Right lobe of liver (tissue), 6 donors: ENCODE measurements at places on chromosomes 12 and 14. TPM values are rescaled to one million over a fixed set of nuclear protein-coding genes. Genes with fewer than 3 reads are reported as not detected.

The ZC2HC1C gene
- total RNA-seq, result 2.1 TPM

- DNase-seq, result no peak
Observed at GRCh38 chr12:114709112-114709511, 25.1 kb upstream of the TBX3 start.

DNA sequence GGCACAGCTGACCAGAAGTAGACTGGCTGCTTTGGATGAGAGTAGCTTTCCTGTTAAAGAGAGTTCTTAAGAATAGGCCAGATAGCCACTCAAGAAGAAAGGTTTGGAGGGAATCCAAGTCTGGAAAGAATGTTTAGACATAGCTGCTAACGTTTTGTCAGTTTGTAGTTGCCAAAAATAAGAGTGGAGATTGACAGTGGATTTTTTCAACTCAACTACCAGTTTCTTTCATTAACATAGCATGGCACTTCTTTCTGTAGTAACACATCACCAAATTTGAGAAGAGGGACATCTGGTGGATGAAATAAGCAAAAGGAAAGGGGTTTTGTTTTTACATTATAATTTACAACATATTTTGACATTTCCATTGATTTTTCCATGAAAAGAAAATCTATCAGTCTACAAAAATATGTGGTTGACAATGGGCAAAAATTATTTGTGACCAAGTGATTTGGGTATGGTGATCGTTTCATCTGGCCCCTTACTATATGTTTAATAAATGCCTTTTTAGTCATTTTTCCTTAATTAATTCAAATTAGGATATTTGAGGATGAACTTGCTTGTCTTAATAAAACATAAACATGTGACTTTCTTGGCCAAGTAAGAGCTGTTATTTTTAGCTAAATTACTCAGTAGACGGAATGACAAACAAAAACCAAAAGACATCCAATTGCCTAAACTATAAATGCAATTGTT lies 71.1 kb downstream of the PTPRR start:
- no peak for DNase-seq

- DNase-seq, result no peak
Observed at GRCh38 chr14:70317969-70318634, 41.4 kb downstream of the COX16 start.

DNA sequence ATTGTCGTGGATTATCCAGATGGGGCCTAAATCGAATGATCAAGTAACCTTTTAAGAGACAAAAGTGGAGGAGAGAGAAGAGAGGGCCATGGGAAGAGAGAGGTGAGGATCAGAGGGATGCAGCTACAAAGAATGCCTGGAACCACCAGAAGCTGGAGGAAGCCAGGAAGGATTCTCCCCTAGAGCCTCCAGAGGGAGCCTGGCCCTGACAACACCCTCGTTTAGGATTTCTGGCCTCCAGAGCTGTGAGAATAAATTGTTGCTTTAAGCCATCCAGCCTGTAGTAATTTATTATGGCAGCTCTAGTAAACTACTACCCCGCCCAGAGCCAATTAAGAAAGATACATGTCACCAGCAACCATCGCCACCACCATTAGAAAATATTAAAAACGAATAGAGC lies 46.2 kb upstream of the GSC start:
- DNase-seq, result no peak
